Left renal pelvis (tissue), 4 donors: ENCODE measurements at places on chromosomes 1 and 21. TPM values are rescaled to one million over a fixed set of nuclear protein-coding genes. Genes with fewer than 3 reads are reported as not detected.

CFAP107 gene
- polyA plus RNA-seq, result 1.1 TPM

LEMD1 gene
- 2.3 TPM for polyA plus RNA-seq

CRABP2 gene
- 313 TPM for polyA plus RNA-seq

HLX gene
- 9.9 TPM for polyA plus RNA-seq

EXTL1 gene
- polyA plus RNA-seq, result 2.2 TPM

VPS13D gene
- 29.4 TPM for polyA plus RNA-seq

PLA2G2F gene
- 0.93 TPM for polyA plus RNA-seq

AQP10 gene
- 0.41 TPM for polyA plus RNA-seq

IGSF21 gene
- 0.23 TPM for polyA plus RNA-seq

DNA sequence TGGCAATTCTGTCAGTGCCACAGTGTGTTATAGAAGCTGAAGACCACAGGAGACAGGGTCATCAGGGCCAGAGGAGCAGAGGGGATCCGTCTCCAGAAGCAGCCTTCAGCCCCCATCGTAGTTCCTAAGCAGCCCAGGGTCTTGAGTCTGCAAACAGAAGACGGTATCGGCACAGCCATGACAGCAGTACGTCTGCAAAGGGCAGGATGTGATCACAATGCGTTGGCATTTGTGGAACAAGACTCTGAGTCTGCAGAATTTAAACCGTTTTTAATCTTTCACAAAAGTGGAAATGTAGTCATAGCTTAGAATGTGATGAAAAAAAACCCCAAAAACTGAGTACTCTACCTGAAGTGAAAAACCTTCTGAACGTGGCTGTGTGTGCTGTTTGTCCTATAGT, 44.0 kb upstream of the SCCPDH start:
- DNase-seq, result no peak

DNA sequence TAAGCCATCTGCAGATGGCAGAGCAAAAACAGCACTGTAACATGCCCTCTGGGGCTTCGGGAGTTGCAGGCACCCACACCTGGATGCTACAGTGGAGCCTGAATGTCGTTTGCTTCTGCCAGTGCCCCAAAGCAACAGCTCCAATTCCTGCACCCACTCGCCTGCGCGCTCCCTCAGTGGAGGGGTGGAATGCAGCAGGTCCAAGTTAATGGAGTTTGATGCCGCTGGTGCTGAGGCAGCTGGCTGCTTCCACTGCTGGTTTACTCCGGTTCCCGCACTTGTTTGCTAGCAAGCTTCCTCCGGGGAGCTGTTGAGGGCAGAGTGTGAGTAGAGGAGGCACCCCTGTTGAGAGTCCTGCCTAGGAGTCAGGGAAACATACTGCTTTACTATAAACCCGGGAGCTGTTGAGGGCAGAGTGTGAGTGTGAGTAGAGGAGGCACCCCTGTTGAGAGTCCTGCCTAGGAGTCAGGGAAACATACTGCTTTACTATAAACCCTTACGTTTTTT, 584.0 kb upstream of the TMPRSS15 start:
- peak; percentile 21 for DNase-seq

DNA sequence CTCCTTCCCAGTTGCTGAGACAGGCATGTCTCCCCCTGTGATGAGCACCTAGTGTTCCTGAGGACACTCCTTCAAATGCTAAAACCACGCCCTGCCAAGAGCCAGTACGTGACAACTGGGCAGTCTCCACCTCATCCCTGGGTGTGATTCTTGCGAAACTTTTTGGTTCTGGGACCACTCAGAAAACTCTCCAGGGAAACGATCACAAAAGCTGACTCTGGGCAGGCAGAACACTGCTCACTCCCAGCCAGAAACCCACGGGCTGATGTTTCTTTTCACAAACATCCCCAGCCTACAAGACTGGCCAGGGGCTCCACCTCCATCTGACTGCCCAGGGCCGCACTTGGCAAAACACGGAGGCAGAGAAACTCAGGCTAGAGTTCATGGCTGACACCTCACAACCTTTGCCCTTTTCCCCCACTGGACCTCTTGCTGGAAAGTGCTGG, 24.4 kb downstream of the DHRS3 start:
- DNase-seq, result no peak

GRCh38 chr1:84669831-84670230, 20.4 kb downstream of the SSX2IP start:
- no peak for DNase-seq

DNA sequence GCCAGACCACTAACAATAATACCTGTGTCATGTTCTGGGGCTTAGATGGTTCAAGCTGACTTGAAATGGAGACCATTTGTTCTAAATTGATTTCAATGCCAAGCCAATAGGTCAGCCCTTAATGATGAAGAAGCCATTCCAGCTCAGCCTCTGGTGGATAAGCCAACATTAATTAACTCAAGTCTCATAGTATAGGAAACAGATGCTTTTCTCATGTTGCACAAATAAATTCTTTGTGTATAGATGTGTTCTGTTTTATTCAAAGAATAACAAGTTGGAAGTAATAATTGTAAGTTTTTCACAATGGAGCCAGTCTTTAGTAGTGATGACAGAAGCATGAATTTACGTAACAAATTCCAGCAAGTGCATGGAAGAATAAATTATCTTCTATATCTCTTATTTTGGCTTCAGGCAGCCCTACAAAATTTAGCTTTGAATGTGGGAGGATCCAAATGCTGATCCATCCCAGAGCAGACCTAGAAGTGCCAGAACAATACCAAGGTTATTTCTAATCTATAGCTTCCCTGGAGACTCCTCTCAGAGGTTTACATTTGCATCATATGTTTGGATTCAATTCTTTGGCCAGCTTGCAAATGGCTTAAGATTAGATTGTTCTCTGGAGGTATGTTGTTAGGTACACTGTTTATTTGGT, 42.2 kb upstream of the C1orf105 start:
- no peak for DNase-seq

- DNase-seq, result no peak
These were observed 82.2 kb downstream of the FAM78B start for GRCh38 chr1:166084613-166085012.

DNA sequence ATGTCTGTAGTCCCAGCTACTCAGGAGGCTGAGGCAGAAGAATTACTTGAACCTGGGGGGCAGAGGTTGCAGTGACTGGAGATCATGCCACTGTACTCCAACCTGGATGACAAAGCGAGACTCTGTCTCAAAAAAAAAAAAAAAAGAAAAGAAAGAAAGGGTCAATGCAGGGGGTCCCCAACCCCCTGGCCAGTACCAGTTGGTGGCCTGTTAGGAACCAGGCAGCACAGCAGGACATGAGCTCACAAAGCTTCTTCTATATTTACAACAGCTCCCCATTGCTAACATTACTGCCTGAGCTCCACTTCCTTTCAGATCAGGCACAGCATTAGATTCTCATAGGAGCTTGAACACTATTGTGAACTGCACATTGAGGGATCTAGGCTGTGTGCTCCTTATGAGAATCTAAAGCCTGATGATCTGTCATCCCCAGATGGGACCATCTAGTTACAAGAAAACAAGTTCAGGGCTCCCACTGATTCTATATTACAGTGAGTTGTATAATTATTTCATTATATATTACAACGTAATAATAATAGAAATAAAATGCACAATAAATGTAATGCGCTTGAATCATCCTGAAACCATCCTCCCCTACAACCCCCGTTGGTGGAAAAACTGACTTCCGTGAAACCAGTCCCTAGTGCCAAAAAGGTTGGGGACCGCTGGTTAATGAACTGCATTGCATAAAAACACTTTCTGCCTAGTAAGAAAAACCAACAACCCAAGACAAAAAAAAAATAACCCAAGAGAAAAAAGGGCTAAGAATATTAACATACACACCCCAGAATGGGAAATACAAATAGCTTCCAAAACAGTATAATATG, 2.8 kb downstream of the ZBTB8OS start:
- no peak for DNase-seq

GRCh38 chr1:30399026-30399425, 324.4 kb downstream of the MATN1 start:
- DNase-seq, result no peak

GRCh38 chr1:29354511-29355098, 118.3 kb downstream of the PTPRU start:
- DNase-seq, result no peak

DNA sequence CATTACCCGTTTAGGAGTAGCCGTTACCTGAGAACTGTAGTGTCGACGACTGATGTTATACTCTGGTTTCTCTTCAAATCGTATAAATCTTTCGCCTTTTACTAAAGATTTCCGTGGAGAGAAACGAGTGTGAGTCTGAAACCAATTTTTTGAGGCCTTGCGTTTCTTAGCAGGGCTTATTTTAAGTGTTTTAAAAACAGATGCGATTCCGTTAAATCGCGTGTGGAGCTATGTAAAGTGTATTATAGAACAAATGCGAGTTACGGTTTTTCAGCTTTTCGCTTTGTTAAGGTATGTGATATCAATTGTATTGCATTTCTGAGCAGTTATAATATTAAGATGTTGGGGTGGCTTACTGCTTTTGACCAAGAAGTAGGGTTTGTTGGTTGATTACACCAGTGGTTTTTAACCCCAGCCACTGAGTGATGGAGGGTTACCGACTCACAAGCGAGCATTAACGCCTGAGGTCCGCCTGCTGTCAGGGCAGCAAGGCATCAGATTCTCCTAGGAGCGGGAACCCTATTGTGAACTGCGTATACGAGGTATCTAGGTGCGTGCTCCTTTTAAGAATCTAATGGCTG, 18.0 kb downstream of the KIAA2013 start:
- peak; percentile 90 for DNase-seq

DNA sequence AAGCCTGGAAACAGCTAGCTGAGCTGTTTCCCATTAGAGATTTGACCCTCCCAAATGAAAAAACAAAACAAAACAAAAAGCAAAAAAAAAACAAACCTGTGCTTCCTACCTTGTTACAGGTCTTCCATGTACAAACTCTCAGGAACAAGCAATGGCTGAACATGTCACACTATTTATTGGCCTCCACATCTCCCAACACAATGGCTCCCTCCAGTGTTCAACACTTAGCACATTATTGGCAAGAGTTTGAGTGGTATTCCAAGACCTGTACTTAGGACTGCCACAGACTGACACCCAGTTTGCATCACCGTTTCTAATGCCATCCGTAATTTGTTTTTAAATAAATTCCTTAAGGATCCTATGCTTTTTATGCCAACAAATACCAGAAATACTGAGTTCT, 195.0 kb upstream of the OLFM3 start:
- peak; percentile 37 for DNase-seq

GRCh38 chr1:216095400-216095799, 327.8 kb downstream of the USH2A start:
- DNase-seq, result no peak
